GM04503 (cell line): ENCODE measurements at places on chromosomes 3 and 15.

GRCh38 chr3:95588473-95588872 is 1225.9 kb upstream of the EPHA6 start:
- no peak for DNase-seq

- no peak for DNase-seq
Measured at GRCh38 chr3:41207355-41207754, 8.1 kb downstream of the CTNNB1 start.

DNA sequence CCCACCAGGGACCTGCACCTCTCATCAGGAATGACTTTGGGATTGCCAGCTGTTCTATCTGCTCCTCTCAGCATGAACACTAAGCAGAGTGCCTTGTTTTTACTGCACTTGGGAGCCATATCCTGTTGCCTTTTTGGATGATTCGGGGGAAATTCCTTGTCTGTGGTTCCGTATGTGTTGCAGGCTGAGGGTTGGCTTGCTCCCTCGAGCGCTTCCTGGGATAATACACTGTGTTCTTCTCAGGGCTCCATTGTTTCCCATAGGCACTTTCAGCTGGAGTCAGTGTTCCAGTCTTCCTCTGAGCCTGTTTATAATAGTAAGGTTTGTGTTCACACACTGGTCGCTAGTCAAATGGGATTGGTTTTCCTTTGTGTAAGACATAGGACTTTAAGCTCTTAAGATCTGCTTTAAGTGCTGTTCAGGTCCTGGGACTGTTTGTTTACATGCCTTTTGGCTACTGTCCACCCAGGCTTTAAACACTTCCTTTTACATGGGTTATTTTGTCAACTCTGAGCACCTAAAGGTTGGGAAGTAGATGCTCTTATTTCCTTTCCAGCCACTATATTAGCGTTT is 23.4 kb downstream of the BOC start:
- DNase-seq = no peak

DNA sequence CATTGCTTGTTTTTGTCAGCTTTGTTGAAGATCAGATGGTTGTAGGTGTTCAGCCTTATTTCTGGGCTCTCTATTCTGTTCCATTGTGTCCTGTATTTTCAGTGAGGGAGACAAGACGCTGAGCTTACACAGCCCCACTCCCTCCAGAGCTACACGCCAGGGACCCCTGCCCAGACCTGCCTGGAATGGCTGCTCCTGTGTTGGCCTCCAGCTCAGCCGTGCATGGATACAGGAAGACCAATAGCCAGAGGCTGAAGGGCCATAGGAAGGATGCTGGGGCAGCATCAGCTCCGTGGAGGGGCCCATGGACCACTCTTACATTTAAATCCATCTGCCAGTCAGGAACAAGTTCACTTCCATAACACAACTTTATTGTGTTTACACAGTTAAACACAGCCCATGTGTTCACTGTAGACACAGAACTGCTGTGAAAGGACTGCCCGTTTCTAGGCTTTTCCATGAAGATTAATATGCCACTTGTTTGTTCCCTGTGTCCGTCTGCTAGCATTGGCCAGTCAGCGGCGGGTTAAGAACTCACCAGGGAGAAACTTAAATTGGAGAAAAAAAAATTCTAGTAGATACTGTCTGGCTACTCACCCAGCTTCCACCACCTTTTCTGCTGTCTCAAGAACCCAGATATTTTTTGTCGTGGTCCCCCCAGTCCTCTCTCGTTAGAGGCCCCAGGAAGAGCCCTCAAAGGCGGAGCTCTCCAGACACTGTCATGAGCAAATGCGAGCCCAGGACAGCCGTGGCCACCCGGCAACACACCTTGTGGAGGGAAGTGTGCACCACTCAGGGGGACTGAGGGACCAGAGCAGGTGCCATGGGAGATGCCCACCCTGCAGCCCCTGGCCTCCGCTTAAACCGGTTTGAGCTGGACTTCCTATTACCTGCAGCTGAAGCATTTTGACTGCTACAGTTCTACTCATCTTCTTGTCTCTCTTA is 142.3 kb upstream of the MEF2A start:
- no peak for DNase-seq

DNA sequence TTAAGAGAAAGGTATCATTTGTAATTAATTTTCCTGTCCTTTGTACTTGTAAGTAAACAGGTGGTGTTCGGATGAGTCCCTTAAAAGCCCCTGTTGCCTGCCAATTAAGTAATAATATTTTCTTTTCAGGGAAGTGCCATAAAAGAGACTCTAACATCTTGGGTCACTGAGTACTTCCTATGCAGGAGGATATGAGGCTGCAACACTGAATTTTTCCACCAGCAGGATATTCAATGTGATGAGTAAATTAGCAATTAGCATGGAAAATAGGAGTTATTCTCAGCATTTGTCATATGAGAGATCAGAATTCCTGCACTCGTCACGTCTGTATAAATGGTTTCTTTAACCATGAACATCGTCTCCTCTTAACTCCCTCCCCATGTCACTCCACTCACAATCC is 45.4 kb downstream of the WWTR1 start:
- no peak for DNase-seq

- DNase-seq = no peak
Measured at GRCh38 chr15:59168536-59168935, 38.1 kb upstream of the LDHAL6B start.

- DNase-seq = no peak
Measured at GRCh38 chr15:56058986-56059385, 65.6 kb upstream of the NEDD4 start.

DNA sequence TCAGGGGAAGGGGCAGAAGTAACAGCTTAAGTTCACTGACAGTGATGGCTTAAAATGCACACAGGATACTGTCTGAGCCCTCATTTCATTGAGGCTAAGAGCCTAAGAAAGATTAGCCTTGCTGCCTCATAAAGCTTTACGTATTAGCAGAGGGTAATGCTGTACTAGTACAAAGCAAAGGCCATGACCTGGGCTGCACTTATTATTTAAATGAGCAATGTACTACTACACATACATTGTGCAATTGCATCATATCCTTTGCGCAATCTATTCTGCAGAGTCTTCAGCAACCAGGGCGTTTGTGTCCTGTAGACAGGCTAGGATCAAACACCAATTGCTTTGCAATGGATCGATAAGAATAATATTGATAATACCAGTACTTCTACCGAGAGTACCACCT is 221.8 kb downstream of the TPRG1 start:
- DNase-seq = no peak

- DNase-seq = no peak
Measured at GRCh38 chr3:4021162-4021561, 221.9 kb downstream of the LRRN1 start.

GRCh38 chr3:153315781-153316180 is 153.8 kb downstream of the RAP2B start:
- peak; percentile 64 for DNase-seq

GRCh38 chr15:83010709-83011270 is 649 bp downstream of the C15orf40 start:
- DNase-seq = no peak

- DNase-seq = no peak
Measured at GRCh38 chr15:76368122-76368621, 31.6 kb downstream of the ISL2 start.

- DNase-seq = no peak
Measured at GRCh38 chr3:140219291-140219690, 284.3 kb downstream of the CLSTN2 start.

- no peak for DNase-seq
Measured at GRCh38 chr15:77528968-77529319, 103.8 kb downstream of the LINGO1 start.

- no peak for DNase-seq
Measured at GRCh38 chr15:68017201-68017600, 36.9 kb upstream of the PIAS1 start.

DNA sequence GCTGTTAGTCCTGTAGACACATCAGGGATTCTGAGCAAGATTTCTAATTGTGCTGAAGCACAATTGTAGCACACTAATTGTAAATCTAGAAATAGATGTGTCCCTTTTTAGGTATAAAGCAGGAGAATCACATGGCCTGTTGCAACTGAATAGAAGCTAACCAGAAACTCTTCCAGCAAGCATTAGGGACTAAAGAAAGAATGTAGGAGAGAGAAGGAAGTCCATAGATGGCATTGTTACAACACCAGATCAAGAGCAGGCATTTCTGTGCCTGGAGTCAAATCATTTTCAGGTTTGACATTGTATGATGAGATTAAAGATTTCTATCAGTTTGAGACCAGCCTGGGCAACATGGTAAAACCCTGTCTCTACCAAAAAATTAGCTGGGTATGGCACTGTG is 27.4 kb downstream of the CALML4 start:
- peak; percentile 37 for DNase-seq

GRCh38 chr3:172766241-172766640 is 15.7 kb downstream of the ECT2 start:
- DNase-seq = no peak
